Suppressor macrophage treated with lipopolysaccharide for 1 hour (primary cell): ENCODE measurements at places on chromosomes 3 and 15.

DNA sequence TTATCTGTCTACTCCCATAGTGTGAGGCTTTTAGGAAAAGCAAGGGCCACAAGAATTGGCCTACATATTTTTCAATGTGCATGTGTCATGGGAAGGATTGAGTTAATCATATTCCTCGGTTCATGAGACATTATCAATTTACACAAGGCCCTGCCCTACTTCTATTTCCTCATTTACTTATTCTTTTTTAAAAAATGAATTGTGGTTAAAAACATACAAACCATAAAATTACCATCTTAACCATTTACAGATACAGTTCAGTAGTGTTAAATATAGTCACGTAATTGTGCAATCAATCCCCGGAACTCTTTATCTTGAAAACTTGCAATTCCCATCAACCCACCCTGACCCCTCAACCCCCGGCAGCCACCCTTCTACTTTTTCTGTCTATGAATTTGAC is 284.0 kb upstream of the GADL1 start:
- DNase-seq = no peak

GRCh38 chr15:90053685-90054466 is 48.4 kb downstream of the IDH2 start:
- DNase-seq = no peak

- DNase-seq = no peak
Observed at GRCh38 chr15:51193526-51193925, 98.8 kb upstream of the TNFAIP8L3 start.

DNA sequence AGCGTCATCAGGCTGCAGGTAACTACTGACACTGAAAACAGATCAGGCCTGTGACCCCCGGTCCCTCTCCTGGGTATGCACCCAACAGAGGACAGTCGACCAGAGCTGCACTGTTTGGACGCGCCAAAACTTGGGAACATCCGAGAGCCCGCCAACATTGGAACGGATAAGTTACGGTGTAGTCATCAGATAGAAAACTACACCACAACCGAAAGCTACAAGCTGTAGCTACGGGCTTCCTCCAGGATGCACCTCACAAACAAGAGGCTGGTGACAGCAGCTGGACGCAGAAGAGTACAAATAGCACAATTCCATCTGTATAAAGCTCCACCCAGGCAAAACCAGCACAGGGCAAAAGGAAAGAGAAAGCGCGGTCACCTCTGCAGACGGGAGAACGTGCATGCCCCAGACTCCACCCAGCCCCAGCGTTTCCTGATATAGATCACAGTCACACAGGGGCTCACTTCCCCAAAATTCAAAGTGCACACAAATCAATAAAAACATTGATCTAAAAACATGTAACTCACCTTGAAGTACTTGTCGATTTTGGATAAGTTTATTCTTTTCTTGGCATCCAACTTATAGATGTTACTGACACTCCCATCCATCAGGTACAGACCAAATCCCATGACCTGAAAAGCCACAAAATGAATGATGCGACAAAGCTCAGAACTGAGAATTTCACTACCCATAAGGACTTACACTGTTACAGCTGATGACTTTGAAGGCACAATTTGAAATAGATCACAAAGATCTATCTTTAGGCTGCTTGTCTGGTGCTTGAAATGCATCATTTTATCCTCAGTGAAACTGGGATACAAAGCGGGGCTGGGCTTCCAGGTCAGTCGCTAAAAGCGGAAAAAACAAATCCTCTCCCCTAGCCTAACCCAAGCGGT is 43.3 kb downstream of the CYFIP1 start:
- DNase-seq = no peak

DNA sequence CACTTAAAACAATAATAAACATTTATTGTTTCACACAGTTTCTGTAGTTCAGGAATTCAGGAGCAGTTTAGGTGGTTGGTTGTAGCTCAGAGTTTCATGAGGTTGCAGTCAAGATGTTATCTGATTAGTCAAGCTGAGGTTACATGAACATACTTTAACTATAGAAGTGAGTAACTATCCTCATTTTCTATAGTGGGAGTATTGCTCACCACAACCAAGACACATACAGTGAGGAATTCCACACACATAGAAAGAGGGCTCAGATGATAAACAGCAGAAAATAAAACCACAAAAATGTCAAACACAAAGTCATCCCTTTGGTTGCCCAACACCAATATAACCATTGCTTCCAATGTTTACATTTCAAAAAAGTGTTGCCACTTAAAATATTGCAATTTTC is 13.6 kb downstream of the SCN11A start:
- DNase-seq = no peak

- DNase-seq = no peak
Observed at GRCh38 chr15:32919749-32920414, 202.1 kb downstream of the GREM1 start.

GRCh38 chr3:86814321-86814720 is 176.6 kb downstream of the VGLL3 start:
- DNase-seq = no peak

DNA sequence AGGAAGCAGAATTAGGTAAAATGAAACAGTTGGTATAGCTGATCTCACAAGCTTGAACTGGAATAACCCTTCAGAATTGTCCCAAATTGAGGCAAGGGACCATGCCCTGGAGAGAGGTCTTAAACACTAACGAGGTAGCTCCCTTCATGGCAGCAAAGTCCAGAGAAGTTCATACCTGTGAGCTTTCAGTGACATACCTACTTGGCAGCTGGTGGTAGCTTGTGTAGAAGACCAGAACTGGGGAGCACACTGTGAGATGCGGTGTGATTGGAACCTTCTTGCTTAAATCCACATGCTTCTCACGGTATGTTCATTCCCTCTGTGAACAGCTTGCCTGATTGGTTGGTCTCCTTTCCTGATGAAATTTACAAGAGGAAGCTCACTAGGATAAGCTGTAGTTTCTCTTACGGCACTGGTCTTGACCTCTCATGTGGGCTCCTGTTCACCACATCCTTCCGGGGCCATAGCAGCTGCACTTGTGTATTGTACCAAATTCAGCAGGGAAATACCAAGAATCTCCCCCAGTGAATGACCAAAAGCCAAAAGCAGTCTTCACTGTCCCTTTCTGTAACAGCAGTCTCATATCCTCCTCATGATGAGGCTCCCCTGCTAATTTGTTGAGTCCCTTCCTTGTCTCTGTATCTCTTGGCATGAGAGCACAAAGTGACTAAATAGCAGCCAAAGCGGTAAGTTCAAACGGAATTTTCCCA is 483.7 kb upstream of the FRG2C start:
- no peak for DNase-seq

GRCh38 chr3:179363332-179363731 is 15.8 kb downstream of the MFN1 start:
- DNase-seq = no peak

GRCh38 chr15:75732809-75733451 is 20.3 kb upstream of the CSPG4 start:
- peak; percentile 70 for DNase-seq

- no peak for DNase-seq
Observed at GRCh38 chr3:166283840-166284239, 446.6 kb upstream of the BCHE start.

- no peak for DNase-seq
Observed at GRCh38 chr3:176090727-176091126, 1106.6 kb downstream of the TBL1XR1 start.

DNA sequence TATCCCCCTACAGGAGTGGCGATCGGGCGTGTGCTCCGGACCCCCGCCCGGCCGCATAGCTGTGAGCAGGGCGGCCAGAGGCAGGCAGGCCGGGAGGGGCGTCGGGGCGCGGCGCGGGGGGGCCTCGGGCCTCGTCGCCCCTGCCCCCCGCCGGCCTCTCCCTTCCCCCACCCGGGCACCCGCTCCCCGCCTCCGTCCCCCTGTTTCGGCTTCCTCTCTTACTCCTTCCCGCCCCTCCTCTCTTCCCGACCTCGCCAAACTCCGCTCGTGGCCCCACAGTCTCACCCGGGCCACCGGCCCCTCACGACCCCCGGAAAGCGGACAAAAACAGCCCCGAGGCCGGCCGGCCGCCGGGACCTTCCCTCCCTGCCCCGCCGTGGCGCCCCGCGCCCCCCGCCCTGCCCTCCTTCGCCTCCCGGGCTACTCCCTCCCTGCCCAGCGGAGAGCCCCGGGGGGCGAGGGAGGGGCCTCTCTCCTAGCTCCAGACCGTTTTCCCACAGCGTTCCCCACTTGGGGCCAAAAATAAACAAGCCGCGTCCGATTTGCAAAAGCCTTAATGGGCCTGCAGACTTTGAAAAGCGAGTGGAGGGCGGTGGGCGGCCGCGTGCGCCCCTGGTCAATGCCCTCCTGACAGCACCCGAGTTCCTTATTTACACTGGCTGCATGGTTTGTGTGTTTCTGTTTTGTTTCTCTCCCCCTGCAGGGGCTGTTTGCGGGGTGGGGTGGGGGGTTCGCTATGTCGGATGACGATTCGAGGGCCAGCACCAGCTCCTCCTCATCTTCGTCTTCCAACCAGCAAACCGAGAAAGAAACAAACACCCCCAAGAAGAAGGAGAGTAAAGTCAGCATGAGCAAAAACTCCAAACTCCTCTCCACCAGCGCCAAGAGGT is 1.0 kb downstream of the UBE2E1 start:
- DNase-seq = peak; percentile 56

GRCh38 chr3:114226313-114226712 is 11.1 kb downstream of the ZNF80 start:
- no peak for DNase-seq

GRCh38 chr3:181851063-181851462 is 139.3 kb downstream of the SOX2 start:
- no peak for DNase-seq

- DNase-seq = peak; percentile 56
Observed at GRCh38 chr3:15522016-15522415, 510 bp upstream of the COLQ start.

DNA sequence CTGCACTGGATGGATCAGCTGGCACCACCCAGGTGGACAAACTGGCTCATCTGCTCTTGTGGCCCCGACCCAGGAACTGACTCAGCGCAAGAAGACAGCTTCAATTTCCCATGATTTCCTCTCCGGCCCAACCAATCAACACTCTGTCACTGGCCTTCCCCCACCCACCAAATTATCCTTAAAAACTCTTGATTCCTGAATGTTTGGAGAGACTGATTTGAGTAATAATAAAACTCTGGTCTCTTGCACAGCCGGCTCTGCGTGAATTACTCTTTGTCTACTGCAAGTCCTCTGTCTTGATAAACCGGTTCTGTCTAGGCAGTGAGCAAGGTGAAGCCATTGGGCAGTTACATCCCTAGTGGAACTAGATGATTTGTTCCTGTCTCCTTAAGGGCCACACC is 16.1 kb downstream of the BDH1 start:
- no peak for DNase-seq

GRCh38 chr3:102714567-102714966 is 279.8 kb downstream of the ZPLD1 start:
- no peak for DNase-seq

DNA sequence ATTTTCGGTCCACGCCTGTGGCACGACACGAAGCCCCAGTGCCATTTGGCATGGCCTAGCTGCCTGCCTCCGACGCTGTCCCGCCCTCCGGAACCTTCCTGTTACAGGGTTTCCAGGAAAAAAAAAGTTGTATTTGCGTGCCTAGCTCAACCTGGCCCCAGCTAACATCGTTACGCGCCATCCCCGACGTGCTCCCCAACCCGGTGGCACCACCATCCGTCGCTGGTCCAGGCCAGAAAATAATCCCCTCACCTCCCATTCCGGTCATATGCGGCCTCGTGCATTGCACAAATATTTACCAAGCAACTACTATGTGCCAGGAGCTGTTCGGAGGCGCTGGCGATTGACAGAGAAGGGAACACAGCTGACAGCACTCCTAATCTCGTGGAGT is 1.4 kb upstream of the CYP1A1 start:
- no peak for DNase-seq

- DNase-seq = no peak
Observed at GRCh38 chr3:158742871-158743663, 10.8 kb upstream of the RARRES1 start.

DNA sequence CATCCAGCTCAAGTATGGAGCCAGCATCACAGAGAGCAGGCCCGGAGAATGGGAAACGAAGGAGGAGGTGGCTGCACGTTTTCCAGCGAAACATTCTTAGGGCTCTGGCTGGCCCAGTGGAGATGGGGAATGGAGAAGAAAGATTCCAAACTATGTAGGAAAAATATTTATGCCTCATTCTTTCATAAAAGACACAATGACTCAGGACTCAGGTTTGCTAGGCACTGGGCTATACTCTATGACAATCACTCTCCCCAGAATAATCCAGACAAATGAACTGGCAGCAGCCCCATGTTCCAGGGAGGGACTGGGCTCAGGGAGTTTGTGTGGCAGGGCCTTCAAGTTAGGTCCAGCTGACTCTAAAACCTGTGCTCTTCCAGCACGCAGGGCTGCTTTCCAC is 110.8 kb upstream of the RAD18 start:
- DNase-seq = no peak
